Activated T-cell treated with anti-CD3 and anti-CD28 coated beads, Interleukin-2, amount 50 U/mL, for 24 hours (primary cell): ENCODE measurements at places on chromosomes 3 and 15.
A peak's percentile ranks its signal among the peaks of the same experiment; 100 is the strongest.

GRCh38 chr3:107446706-107447105, 69.5 kb downstream of the CCDC54 start:
- no peak for DNase-seq

DNA sequence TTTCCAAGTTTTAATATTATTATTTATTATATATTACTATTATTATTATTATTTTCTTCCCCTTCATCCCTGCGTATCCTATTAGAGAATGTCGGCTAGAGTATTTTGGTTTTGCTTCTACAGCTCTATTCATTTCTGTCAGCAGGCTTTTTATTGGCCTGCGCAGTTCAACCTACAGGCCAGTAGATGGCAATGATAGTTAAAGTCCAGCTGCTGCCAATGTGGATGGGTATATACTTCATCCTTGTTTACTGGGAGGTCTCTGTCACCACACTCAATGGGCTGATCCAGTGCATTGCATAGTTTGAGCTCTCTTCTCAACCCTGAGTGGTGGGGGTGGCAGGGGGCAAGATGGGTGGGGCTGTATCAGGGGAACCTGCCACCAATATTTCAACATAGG, 799.8 kb downstream of the NSUN3 start:
- DNase-seq, result no peak

DNA sequence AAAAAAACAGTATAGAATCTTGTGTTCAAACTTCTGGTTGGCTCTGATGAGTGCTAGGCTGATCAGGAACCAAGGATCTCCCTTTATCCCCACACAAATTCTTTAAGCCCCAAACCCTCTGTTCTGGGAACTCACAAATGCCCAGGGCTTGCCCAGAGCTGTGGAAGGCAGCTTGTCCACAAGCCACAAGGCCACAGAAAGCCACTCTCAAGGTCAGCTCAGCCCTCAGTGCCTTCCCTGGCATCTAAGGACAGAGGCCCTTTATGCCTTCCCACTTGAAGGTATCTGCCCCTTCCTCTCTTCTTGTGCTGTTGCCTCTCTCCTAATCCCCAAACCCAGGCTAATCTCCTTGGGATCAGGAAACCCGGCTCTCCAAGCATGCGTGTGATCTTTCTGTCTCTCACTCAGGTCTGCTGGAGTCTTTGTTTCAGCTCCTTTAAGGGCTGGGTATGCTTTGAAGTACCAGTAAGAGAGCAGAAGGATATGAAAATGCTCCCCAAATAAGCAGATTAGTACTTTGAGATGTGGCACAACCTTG, 145.0 kb upstream of the TRIM42 start:
- no peak for DNase-seq

- DNase-seq, result peak; percentile 41
Measured at GRCh38 chr3:133384331-133385027, 15.4 kb upstream of the BFSP2 start.

DNA sequence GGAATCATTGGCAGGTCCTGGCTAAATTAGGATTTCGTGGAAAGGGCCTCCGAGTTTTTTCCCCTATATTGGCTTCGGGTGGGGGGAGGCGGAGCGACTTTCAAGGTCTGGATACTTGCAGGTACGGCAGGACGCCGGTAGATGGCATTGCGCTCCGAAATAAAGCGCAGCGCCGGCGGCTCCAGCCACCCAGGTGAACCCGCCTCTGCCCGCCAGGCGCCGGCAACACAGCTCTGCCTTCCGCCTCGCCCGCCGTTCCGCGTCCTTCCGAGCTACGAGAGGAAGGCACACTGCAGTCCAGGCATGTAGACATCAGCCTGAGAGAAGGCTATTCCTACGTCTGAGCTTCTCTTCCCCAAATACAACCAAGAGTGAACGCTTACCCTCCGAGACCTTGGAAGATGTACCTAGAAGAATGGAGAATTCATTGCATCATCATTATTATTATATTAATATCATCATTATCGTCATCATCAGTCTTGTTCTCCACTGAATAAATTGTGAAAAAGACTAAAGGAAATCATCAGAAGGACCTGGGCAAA, 514.1 kb downstream of the MECOM start:
- DNase-seq, result peak; percentile 81
